Muscle of leg (tissue), 16 donors: ENCODE measurements at places on chromosomes 3 and 15. TPM values are rescaled to one million over a fixed set of nuclear protein-coding genes. Genes with fewer than 3 reads are reported as not detected.

The ZKSCAN7 gene
- polyA plus RNA-seq: 8.6 TPM

The TP63 gene
- 17.1 TPM for polyA plus RNA-seq

The WDR93 gene
- 0.09 TPM for polyA plus RNA-seq

The PTX3 gene
- 5.8 TPM for polyA plus RNA-seq

The SCG3 gene
- 0.24 TPM for polyA plus RNA-seq

The CHRNA3 gene
- 2.7 TPM for polyA plus RNA-seq

The NMB gene
- 1.4 TPM for polyA plus RNA-seq

The ARIH1 gene
- 127 TPM for polyA plus RNA-seq

The PPARG gene
- polyA plus RNA-seq: 3.2 TPM

The SYNPR gene
- polyA plus RNA-seq: not detected

The MNS1 gene
- polyA plus RNA-seq: 6.2 TPM

The NME9 gene
- 0.28 TPM for polyA plus RNA-seq

The SIN3A gene
- 29.9 TPM for polyA plus RNA-seq

The COL7A1 gene
- polyA plus RNA-seq: 9.9 TPM

The PP2D1 gene
- polyA plus RNA-seq: 0.20 TPM

The DNAJA4 gene
- 78.5 TPM for polyA plus RNA-seq

The IL17RD gene
- polyA plus RNA-seq: 20.0 TPM

The DMXL2 gene
- polyA plus RNA-seq: 13.9 TPM

The DZIP1L gene
- 7.9 TPM for polyA plus RNA-seq

The CPLX3 gene
- not detected for polyA plus RNA-seq

The SI gene
- 0.11 TPM for polyA plus RNA-seq
